ENCODE measurements at places on chromosomes 7 and 10. TPM values are rescaled to one million over a fixed set of nuclear protein-coding genes. Genes with fewer than 3 reads are reported as not detected.

DNA sequence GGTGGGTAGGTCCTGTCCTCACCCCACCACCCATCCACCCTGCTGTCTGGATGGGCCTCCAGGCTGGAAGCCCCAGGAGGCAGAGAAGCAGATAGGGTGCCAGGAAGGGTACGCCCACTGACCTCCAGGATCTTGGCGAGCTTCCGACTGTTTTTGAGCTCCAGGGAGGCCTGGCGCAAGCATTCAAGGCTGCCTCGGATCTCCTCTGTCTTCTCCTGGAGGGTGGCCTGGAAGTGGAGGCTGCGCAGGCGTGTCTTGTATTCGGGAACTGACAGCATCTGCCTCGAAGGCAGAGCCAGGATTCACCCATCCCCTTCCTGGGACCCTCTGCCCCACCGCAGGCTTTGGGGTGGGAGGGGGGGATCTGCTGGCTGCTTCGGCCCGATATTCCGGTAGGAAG is 48.4 kb downstream of the GRID2IP start:
- no peak for DNase-seq

PNLIP gene
- total RNA-seq: not detected

- no peak for DNase-seq
Measured at GRCh38 chr7:44325201-44325671, at the start of gene CAMK2B. TSS of gene CAMK2B (minus strand) at chr7:44325594. CDS start at chr7:44325421, 173 bp downstream.

PTN gene
- total RNA-seq: not detected

GRCh38 chr7:17447728-17448478 is 149.5 kb downstream of the AHR start:
- DNase-seq: no peak

DNA sequence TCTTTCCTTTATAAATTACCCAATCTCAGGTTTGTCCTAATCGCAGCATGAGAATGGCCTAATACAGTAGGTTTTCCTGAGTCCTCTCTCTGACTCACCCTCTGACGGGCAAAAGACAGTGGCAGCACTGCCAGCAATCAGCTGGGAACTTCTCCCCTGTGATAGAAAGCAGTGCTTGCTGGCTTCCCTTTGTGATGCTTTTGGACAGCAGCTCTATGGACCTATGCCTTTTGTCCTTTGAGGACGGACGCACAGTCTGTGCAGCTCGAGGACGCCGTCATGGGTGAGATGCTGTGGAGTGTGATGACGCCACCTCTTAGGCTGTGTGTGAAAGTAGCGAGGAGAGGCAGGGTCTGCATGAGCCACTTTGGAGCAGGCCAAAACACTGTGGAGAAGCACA is 68.8 kb downstream of the KIAA1217 start:
- DNase-seq: no peak

GRCh38 chr7:15967551-15967950 is 281.1 kb upstream of the MEOX2 start:
- DNase-seq: no peak

BLNK gene
- total RNA-seq: not detected

DNA sequence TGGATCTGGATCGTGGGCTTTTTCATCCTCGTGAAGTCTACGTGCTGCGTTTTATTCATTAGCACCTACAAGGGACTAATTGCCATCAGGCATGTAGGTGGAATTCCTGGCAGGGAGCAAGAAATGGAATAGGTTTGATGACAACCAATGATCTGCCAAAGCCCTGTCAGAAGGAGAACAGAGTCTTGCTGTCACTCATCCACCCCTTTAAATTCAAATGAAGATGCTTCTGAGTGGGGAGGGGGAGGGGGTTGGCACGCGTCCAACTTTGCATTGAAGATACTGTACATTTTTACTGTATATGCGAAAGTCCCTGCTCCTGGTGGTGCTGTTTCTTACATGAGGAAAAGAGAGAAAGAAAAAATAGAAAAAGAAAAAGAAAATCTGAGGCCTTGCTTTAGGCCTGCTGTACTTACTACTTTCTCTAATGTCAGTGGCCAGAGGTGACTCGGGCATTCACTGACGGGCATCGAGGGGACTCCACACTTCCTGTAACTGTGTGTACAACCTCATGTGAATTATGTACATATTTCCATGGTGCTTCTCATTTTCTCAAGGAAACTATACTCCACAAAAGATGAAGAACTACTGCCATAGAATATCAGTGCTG is 569.1 kb downstream of the INHBA start:
- no peak for DNase-seq

Measured in activated naive CD4-positive, alpha-beta T cell treated with anti-CD3 and anti-CD28 coated beads for 36 hours (primary cell).